Adipose tissue (tissue), 3 donors: ENCODE measurements at places on chromosomes 1 and 21. TPM values are rescaled to one million over a fixed set of nuclear protein-coding genes. Genes with fewer than 3 reads are reported as not detected.

The JMJD4 gene
- polyA plus RNA-seq: 11.0 TPM

The KRTAP21-2 gene
- not detected for polyA plus RNA-seq

The TPTE gene
- not detected for polyA plus RNA-seq

The MMEL1 gene
- polyA plus RNA-seq: 3.8 TPM

The CCDC190 gene
- not detected for polyA plus RNA-seq

The CD244 gene
- 0.48 TPM for polyA plus RNA-seq

The RGS7 gene
- 0.13 TPM for polyA plus RNA-seq

The NEK7 gene
- polyA plus RNA-seq: 7.6 TPM

The MPC2 gene
- polyA plus RNA-seq: 35.7 TPM

The SPATA46 gene
- polyA plus RNA-seq: not detected

The PLA2G2C gene
- polyA plus RNA-seq: not detected

The PLA2G2D gene
- not detected for polyA plus RNA-seq

The CRB1 gene
- 0.16 TPM for polyA plus RNA-seq

The FCER1G gene
- 227 TPM for polyA plus RNA-seq

The PARP1 gene
- 26.5 TPM for polyA plus RNA-seq

The CAPN8 gene
- polyA plus RNA-seq: 0.36 TPM

The NR5A2 gene
- polyA plus RNA-seq: 3.6 TPM

The CELA3A gene
- polyA plus RNA-seq: 5.3 TPM

The NBPF10 gene
- polyA plus RNA-seq: 0.51 TPM

The ZMYND12 gene
- polyA plus RNA-seq: 2.0 TPM

The COL11A1 gene
- 0.33 TPM for polyA plus RNA-seq

The BTBD19 gene
- polyA plus RNA-seq: 10.8 TPM

The CLCA4 gene
- polyA plus RNA-seq: not detected

The S100A7A gene
- not detected for polyA plus RNA-seq

The FABP3 gene
- 29.9 TPM for polyA plus RNA-seq
